ENCODE measurements at places on chromosomes 16 and 17.

GRCh38 chr17:57329380-57330214 lies 73.3 kb downstream of the MSI2 start:
- ATAC-seq, result no peak

DNA sequence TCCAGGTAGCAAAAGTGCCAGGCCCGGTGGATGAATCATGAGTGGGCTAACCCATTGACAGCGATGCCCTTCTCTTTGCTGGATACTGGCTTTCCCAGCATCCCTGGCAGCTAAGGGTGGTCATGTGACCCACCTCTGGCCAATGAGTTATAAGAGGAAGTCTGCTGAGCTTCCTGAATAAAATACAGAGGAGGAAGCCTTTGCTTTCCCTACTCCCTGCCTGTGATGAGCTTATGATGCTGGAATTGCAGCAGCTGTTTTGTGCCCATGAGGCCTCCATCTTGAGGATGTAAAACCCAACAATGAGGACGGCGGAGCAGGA lies 15.0 kb upstream of the ATP2A3 start:
- ATAC-seq, result no peak

- no peak for ATAC-seq
These were observed 17.1 kb upstream of the CD300A start for GRCh38 chr17:74449306-74449705.

GRCh38 chr16:81586977-81587625 lies 142.5 kb downstream of the CMIP start:
- ATAC-seq, result no peak

DNA sequence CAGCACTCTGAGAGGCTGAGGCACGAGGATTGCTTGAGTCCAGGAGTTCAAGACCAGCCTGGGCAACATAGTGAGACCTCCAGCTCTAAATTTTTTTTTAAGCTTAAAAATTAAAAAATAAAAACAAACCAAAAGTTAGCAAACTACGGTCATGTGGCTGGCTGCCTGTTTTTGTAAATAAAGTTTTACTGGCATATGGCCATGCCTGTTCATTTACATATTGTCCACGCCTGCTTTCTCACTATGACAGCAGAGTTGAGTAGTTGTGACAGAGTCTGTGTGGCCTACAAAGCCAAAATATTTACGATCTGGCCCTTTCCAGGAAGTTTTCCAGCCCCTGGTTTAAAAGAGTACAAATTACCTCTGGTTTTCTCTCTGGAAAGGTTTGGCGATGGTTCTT lies 3.3 kb downstream of the SLX4 start:
- no peak for ATAC-seq

DNA sequence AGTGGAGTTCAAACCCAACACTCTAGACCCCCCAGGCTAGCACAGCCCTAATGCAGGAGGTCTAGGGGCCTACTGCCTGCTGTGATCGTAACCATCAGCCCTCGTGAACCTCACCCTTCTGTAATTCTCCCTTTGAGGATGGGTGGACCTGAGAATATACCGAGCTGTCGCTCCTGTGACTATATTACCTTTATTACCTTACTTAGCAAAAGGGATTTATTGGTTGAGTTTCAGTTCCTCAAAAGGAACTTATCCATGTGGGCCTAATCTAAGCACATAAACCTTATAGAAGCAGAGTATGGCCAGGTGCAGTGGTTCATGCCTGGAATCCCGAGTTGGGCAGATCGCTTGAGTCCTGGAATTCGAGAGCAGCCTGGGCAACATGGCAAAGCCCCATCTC lies 19.2 kb upstream of the EMP2 start:
- ATAC-seq, result no peak

DNA sequence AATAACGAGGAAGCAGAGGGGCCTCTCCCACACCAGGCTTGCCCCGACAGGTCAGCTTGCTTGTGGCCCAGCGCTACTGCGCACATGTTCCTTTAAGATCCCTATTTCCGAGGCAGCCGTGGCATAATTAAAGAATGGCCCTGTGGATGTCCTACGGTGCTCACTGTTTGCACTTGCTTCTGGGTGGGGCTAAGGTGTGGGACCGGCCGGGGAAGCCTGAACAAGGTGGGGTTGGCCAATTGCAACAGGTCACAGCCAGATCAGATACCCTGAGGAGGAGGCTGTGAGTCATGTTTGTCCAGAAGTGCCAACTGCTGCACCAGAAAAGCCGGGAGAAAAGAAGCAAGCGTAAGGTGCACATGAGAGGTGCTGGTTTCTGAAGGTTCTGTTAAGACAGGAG lies 158.5 kb upstream of the CACNG5 start:
- no peak for ATAC-seq

- peak; percentile 78 for ATAC-seq
These were observed 342.4 kb upstream of the TBX2 start for GRCh38 chr17:61057257-61057656.

DNA sequence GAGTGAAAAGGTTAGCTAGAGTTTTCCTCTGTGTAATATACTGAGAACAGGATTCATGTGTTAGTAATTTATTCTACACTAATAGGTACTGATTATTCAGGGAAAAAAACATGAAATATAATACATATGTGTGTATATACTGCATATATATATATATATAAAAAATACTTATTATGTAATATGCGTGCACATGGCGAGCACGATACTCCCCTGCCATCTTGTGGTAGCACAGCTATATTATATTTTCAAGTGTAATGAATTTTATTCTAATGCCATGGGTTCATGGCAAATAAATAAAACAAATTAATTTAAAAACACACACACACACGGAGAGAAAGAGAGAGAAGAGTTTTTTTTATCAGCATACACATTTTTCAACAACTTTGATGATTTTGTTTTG lies 460.6 kb downstream of the KCNJ2 start:
- no peak for ATAC-seq

- no peak for ATAC-seq
These were observed 352.5 kb downstream of the NPIPA8 start for GRCh38 chr16:17983847-17984639.

- ATAC-seq, result no peak
These were observed 61.4 kb upstream of the TBX2 start for GRCh38 chr17:61338000-61338798.

- no peak for ATAC-seq
These were observed 192.9 kb upstream of the C17orf78 start for GRCh38 chr17:37182786-37183465.

DNA sequence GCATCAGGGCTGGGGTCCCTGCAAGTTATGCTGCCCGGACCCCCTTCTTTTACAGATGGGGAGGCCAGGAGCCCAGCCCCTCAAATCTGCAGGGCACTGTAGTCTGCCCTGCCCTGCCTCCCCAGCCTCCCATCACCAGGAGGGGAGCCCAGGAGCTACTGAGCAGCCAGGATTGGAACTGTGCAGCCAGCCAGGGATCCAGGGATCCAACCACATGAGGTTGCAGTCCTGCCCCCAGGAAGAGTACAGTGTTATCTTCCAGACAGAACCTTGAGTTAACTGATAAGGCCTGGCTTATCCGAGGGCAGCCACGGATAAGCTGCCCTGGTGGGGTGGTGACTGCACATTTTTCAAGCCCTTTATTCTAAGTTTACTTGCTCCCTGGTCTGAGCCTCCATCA lies 11.4 kb upstream of the NDRG4 start:
- no peak for ATAC-seq

DNA sequence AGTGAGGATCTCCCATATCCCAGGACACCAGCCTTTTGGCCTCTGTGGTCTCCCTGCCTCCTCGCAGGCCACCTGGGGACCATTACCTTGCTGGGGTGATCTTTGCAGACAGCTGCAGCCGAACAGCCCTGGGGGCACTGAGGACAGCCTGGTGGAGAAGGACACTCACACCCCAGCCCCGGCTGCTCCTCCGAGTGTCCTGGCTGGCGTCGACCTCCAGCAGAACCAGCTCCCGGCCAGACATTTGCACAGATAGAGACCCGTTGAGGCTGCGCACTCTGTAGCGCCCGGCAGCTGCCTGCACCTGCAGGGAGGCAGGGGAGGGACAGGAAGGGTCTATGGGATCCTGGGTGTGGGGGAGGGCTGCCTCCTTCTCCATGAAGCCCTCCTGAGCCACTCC lies 90.3 kb downstream of the RMI2 start:
- no peak for ATAC-seq

GRCh38 chr16:49763826-49764225 lies 92.1 kb downstream of the ZNF423 start:
- no peak for ATAC-seq

DNA sequence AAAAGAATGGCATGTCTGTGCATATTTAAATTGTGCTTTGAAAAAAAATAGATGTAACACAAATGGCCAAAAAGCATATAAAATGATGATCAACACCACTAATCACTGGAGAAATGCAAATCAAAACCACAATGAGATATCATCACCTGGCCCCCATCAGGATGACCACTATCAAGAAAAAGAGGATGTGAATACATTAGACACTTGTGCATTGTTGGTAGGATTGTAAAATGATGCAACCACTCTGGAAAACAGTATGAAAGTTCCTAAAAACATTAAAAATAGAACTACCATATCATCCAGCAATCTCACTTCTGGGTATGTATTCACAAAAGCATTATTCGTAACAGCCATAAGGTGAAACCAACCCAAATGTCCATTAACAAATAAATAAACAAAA lies 91.5 kb downstream of the SPAG9 start:
- no peak for ATAC-seq

- no peak for ATAC-seq
These were observed 2.8 kb upstream of the UBTF start for GRCh38 chr17:44222112-44222869.

DNA sequence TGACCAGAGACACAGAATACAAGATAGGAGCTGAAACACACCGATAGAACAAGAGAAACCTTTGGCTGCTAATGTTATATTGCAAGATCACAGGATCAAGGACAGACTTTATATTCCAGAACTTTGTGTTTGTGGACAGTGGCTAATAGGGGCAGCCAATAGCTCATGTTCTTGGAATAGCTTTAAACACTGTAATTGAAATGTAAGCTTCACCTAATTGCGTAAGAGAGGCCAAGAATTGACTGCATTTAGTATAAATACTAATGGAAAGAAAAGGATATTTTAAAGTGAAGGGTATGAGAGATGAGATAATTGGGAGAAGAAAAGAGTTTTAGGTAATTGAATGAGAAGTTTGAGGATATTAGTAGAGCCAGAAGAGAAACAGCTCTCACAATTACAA lies 758.8 kb downstream of the CDH11 start:
- no peak for ATAC-seq

- ATAC-seq, result no peak
These were observed 2.6 kb downstream of the PARD6A start for GRCh38 chr16:67663151-67663876.

GRCh38 chr16:13999895-14000425 lies 71.2 kb upstream of the MRTFB start:
- no peak for ATAC-seq

DNA sequence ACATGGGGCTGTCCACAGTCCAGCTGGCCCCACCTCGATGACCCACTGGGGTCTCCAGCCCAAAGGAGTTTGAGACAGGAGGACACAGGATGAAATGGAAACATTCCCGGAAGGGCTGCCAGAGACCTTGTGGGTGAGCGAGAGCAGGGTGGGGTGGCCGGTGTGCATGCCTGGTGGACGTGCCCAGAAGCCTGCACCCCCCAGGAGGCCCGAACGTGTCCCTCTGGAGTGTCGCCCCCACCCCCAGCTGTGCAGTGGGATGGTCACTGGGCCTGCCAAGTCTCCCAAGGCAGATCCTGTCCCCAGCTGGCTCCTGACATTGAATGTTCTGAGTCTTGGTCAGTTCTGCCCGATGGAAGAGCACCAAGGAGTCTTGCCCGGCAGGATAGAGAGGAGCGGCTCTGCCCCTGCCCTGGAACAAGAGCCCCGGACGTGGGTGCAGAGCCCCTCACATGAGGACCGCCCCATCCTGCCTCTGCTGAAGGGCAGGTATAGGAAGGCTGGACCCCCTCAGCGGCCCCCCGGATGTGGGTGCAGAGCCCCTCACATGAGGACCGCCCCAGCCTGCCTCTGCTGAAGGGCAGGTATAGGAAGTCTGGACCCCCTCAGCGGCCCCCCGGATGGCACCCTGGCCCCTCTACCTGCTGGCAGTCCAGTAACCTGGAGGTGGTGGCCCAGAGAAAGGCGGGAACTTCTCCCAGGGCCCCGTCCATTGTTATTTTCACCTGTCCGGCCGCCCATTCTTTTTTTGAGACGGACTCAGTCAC lies 3.1 kb upstream of the CAPN15 start:
- no peak for ATAC-seq

DNA sequence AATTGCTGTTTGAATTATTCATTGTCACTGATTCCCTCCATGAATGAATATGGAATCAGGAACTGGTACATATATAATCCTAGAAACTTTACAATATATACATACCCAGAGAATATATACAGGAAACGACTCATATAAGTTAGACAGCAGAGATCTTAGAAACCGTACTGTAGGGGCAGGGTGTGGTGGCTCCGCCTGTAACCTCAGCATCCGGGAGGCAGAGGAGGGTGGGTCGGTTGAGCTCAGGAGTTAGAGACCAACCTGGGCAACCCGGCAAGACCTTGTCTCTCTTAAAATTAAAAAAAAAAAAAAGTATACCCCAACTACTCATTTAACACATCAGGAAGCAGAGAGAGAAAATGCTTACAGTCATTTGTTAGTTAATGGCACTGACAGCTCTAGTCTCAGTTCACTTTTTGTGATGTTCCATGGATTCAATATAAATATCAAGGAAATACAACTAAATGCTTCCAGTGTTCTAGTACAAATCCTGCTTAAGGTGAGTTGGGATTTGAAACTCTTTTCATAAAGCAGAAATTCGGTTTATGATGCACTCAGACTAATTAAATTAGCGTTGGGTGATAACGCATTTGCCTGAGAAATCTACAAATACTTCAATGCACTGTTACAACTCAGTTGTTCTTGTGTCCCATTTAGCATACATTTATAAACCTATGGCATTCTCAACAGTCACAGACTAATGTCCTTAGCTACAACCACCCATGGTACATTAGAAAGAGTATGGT lies 5.6 kb downstream of the GLG1 start:
- peak; percentile 98 for ATAC-seq

GRCh38 chr17:81631482-81631881 lies 5.4 kb downstream of the NPLOC4 start:
- no peak for ATAC-seq

DNA sequence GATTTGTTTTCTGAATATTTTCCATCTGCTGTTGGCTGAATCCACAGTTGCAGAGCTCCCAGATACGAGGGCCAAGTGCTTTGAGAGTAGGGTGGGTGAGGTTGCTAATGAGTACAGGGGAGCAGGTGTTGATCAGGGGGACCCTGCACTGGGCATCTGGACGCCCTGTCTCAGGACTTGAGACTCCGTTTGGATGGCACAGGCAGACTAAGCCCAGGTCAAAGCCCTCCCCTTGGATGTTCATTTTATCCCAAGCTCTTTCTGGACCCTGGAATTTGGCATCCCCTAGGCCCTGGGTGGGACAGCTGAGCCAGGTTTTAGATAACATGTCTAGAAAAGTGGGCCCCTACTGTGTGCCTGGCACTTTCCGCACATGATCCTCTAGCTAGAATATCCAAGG lies 12.1 kb downstream of the USP6 start:
- no peak for ATAC-seq
